ENCODE measurements at places on chromosomes 4 and X.

DNA sequence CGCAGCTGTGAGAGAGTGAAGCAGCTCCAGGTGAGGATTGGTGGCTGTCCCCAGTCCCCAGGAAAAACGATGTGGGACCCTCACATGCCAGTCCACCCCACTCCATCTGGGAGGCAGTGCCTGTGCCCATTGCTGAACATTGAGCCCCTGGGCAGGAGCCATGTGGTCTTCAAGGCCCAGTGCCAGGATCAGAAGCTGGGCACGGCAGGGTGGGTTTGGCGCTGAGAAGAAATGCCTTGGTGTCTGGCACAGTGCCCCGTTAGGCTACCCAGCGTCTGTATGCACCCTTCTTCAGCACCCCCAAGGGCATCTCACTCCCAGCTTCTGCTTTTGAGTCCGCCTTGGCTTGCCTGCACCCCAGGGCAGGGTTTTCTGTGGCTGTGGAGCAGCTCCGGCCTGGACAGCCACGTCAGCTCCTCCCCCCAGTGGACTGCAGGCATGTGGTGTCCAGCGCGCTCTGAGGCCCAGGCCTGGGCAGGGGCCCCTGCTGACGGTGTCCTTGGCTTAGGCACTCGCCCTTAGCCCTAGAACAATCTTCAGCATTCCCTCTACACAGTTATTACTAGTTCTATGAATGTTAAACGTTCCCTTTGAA is 28.6 kb downstream of the RGS12 start:
- peak; percentile 75 for DNase-seq

DNA sequence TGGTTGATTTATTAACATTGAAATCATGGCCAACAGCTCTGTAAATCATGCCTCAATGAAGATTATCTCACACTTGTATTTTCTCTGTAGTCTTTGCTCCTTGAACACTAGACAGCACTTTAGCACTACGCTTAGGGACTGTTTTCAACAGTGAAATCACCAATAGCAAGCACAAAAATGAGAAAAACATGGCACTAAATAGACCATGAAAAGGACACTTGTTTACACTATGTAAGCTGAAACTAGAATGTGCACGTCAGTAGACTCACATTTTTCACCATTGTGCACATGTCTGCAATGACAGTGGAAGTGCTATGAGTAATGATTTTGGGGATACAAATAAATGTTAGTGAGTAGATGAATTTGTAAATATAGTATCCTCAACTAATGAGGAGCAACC is 3.1 kb downstream of the BMP2K start:
- DNase-seq, result no peak

DNA sequence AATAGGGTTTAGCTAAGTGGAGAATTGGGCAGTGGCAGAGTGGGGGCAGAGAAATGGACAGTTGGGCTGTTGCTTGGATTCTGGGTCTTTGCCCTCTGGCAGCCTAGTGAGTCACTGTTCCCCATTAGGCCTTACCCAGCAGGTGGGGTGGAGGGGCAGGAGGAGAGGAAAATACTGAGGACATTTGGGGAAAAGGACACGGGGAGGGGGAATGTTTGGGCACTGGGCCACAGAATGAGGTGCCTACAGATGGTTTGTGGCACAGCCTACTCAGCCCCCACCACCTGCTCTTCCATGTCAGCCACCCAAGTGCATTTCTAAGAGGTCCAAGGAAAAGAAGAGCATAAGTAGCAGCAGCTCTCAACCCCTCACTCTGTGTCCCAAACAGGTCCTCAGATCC is 13.0 kb downstream of the SLC16A2 start:
- no peak for DNase-seq

DNA sequence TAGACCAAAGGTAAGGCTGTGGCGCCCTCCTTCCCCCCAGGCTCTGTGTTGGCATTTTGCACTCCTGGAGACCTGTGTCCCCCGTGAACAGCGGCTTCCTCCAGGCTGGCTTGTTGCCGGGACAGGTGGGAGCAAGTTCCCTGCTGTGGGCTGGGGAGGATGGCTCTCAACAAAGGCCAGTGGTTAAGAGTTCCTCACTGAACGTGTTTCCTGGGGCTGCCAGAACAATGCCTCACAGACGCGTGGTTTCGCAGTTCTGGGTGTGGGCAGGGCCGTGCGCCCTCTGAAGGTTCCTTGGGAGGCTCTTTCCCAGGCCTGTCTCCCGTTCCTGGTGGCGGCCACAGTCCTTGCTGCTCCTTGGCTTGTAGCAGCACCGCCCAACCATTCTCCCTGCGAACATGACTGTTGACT is 33.4 kb downstream of the NELFA start:
- no peak for DNase-seq

DNA sequence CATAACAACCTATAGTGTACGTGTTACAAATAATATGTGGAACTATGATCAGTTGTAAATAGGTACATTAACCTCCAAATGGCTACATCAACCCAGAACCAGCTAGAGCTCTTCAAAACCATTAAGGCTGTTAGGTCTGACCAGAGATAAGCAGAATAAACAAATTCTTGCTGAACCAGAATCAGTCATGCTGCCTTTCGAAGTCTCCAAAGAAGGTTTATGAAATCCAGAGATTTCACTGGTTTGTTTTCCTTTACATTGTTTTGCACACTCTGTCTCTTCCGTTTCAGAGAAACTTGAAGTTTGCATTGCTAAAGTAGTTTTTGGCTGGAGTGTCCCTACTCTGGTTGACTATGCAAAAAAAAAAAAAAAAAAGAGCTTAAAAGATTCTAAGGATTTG is 177.3 kb upstream of the SLIT2 start:
- no peak for DNase-seq

- DNase-seq, result no peak
Observed at GRCh38 chr4:139904406-139904805, 238.8 kb downstream of the MGST2 start.

DNA sequence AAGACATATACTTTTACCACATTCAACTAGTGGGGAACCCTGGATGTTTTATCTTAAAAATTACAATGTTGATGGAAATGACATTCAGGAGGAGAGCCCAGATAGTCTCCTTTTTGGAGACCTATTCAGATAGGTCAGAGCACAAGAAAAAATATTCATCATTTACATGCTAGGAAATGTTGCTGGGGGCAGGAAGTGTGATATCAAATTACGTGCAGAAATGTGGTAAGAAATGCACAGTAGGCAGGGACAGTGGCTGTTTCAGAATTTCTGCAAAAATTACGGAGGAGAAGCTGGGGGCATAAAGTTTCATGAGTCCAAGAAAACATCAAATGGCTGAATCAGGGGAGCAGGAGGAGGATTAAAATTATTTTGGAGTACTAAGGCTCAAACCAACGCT is 8.2 kb downstream of the PARM1 start:
- no peak for DNase-seq

- peak; percentile 62 for DNase-seq
Observed at GRCh38 chr4:176875446-176875930, 82.8 kb upstream of the VEGFC start.

GRCh38 chrX:129653971-129654651 is 645 bp downstream of the APLN start:
- DNase-seq, result no peak

DNA sequence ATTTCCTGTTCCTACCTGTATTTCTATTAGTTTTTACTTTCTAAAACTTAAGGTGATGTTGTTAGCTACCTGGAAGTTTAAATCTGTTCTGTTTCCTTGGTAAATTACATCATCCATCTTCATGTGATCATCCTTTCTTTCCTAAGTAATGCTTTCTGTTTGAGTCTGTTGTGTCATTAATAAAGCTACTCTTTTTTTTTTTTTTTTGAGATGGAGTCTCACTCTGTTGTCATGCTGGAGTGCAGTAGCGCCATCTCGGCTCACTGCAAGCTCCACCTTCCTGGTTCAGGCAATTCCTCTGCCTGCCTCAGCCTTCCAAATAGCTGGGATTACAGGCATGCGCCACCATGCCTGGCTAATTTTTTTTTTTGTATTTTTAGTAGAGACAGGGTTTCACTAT is 73.3 kb downstream of the FIP1L1 start:
- DNase-seq, result no peak

DNA sequence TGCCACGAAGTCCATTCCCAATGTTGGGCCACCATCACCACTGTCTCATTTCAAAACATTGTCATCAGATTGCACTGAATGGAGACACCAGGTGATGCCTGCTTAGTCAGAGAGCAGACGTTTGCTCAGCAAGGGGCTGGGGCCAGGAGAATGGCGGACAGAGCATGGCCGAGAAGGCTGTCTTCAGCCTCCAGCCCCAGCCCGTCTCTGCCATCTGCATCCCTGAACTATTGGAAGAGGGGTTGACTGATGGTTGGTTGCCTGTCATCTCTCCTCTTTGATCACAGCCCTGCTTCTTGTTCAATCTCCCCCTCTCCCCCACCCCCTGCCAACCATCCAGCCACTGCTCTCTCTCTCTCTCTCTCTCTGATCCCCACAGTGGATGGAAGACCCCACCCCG is 140.9 kb downstream of the SHOX start:
- DNase-seq, result no peak

DNA sequence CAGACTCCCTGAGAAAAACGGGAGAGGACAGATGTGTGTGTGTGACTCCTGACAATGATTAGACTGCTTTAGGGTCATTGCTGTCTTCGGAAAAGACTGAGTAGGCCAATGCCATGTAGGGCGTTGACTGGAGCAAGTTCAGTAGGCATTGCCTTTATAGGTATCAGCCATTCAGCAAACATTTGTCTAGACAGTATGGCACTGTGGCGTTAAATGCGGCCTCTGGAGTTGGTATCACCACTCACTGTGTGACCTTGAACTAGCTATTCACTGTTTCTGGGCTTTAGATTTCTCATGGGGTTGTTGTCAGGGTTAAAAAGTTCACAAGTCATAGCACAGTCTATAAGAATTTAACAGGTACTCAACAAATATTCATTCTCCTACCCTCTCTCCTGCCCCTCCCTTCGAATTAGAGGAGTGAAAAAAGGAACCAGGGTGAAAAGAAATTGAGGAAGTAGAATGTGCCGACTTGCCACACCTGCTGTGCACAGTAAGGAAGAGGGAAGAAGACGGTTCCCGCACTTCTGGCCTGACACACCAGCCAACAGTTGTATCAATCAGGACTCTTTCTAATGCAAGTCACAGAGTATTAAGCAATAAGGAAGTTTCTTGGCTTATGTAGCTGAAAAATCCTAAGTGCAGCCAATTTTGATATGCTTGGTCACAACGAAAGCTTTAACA is 83.2 kb upstream of the PLAC8 start:
- no peak for DNase-seq

Measured in AG08395 (cell line).